Fibroblast of skin of abdomen (primary cell): ENCODE measurements at places on chromosomes 1 and 21.

DNA sequence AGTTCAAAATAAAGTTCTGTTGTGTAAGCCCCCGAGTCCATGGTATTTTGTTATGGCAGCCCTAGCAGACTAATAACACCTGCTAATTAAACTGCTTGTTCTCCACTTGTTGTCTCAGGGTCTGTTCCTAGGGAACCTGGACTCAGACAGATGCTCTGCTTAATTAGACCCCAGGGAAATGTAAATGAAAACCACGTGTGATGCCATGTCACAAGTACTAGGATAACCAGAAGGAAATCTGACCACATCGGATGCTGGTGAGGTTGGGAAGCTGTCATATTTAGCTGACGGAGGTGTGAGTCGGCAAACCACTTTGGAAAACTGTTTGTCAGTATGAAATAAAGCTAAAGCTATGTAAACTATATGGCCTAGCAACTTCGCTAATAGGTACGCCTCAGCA, 19.6 kb downstream of the EDN2 start:
- DNase-seq = no peak

GRCh38 chr1:185267701-185268100, 49.3 kb downstream of the IVNS1ABP start:
- DNase-seq = no peak

GRCh38 chr1:205492774-205493173, 11.7 kb upstream of the CDK18 start:
- DNase-seq = no peak

- DNase-seq = no peak
Measured at GRCh38 chr1:110324667-110325066, 14.5 kb upstream of the RBM15 start.

DNA sequence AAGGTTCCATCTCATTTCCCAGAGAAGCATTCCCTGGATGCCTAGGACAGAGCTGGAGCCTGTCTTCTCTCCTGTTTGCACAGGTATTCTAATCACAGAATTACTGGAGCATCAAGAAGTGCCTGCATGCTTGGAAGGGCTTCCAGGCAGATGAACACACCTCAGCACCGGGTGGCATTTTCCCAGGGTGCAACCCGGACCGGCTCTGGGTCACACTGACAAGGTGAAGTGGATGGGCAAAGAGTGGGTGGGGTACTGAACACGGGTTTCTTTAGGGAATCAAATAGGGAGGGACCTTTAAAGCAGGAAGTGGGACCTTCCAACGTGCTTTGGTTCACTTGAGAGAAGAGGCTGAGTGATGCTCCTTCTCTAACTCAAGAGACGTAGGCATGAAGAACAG, 7.1 kb upstream of the PEF1 start:
- DNase-seq = no peak

DNA sequence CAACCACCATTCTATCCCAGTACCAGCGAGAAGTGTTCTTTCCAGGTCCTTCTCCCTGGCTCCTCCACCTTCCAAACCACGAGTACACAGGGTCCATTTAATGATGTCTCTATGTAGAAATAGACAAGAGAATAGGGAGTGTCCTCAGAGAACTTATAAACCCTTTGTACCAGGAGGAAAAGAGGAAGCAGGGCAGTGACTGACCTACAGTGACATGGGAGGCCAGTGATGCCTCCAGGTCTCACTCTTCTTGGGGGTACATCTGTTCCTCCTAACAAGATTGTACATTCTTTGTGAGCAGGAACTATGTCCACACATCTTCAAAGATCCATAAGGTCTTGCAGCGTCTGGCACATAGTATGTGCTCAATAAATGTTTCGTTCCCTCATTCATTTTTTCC, 18.7 kb upstream of the FMOD start:
- DNase-seq = no peak

DNA sequence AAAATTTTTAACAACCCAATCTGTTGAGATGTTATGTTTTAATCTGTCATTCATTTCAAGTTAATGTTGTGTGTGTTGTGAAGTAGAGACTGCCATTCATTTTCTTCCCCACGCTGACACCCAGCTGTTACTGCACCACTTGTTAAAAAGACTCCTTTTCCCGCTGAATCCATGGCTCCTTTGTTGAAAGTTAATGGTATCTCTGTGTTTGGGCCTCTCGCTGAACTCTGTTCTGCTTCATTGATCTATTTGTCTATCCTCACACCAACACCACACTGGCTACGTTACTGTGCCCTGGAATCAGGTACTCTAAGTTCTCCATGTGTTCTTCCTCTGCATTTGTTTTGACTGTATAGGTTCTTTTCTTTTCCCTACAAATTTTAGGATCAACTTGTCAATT, 58.2 kb downstream of the PDE9A start:
- no peak for DNase-seq

- no peak for DNase-seq
Measured at GRCh38 chr1:15457585-15457984, 1.1 kb downstream of the CELA2A start.
